ENCODE measurements at places on chromosomes 13 and 19. TPM values are rescaled to one million over a fixed set of nuclear protein-coding genes. Genes with fewer than 3 reads are reported as not detected.

CYSLTR2 gene
- not detected for total RNA-seq

BEST2 gene
- total RNA-seq, result not detected

ARHGEF18 gene
- 21.2 TPM for total RNA-seq

NFKBIB gene
- total RNA-seq, result 8.0 TPM

OR7A5 gene
- total RNA-seq, result not detected

AMER2 gene
- not detected for total RNA-seq

DPRX gene
- not detected for total RNA-seq

SHISA2 gene
- 0.90 TPM for total RNA-seq

KIR3DL1 gene
- not detected for total RNA-seq

LGALS7B gene
- not detected for total RNA-seq

CYP2A6 gene
- not detected for total RNA-seq

AMH gene
- 1.8 TPM for total RNA-seq

ZNF600 gene
- total RNA-seq, result 3.8 TPM

ADGRE3 gene
- not detected for total RNA-seq

CD79A gene
- total RNA-seq, result not detected

LPAR6 gene
- total RNA-seq, result 0.90 TPM

LGALS14 gene
- not detected for total RNA-seq

ZNF729 gene
- not detected for total RNA-seq

GARRE1 gene
- 13.9 TPM for total RNA-seq

NTF4 gene
- not detected for total RNA-seq

WDR62 gene
- total RNA-seq, result 10.1 TPM

CYP4F3 gene
- total RNA-seq, result not detected

GNA15 gene
- not detected for total RNA-seq

TMEM86B gene
- total RNA-seq, result 1.7 TPM

KLK14 gene
- not detected for total RNA-seq

ZNF491 gene
- 0.99 TPM for total RNA-seq

GAS6 gene
- 45.1 TPM for total RNA-seq

RNASEH2A gene
- total RNA-seq, result 37.4 TPM

PGLYRP1 gene
- not detected for total RNA-seq

HIPK4 gene
- not detected for total RNA-seq

CD209 gene
- not detected for total RNA-seq

SPC24 gene
- 8.9 TPM for total RNA-seq

MAST1 gene
- total RNA-seq, result under 0.01 TPM

KLK15 gene
- total RNA-seq, result not detected

ZIM2 gene
- not detected for total RNA-seq

ADPRHL1 gene
- 2.8 TPM for total RNA-seq

ZNF540 gene
- total RNA-seq, result 0.36 TPM

RSPH6A gene
- 0.18 TPM for total RNA-seq

MAB21L1 gene
- 3.7 TPM for total RNA-seq

ERICH4 gene
- total RNA-seq, result not detected

C19orf47 gene
- 9.1 TPM for total RNA-seq

POLR2I gene
- 33.2 TPM for total RNA-seq

IQCN gene
- 4.4 TPM for total RNA-seq

HSH2D gene
- total RNA-seq, result not detected

Measured in fibroblast of the aortic adventitia (primary cell).